ENCODE measurements at places on chromosomes 3 and 15.

- DNase-seq, result no peak
These were observed 265.8 kb downstream of the TAFA4 start for GRCh38 chr3:68666429-68667136.

- DNase-seq, result peak; percentile 77
These were observed at the start of gene RAB11A for GRCh38 chr15:65869126-65869953. TSS of gene RAB11A (plus strand) at chr15:65869491. CDS start at chr15:65869586, 95 bp downstream.

- DNase-seq, result no peak
These were observed 18.1 kb downstream of the CRABP1 start for GRCh38 chr15:78358102-78358870.

DNA sequence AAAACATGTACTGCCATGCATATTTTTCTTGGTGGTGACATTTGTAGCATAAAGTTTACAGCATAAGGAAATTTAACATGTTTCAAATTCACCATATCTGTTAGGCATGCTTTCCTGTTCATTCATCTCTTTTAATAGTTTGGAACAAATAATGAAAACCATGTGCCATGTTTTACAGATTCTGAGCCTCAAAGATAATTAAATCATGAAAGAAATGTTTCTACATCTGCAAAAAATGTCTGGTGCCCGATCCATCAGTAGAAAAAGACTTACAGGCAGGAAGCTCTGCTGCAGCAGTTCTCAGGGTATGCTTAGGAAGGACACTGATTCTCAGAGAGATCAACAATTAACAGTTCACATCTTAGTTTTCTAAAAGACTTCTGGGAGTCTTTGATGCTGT is 316.2 kb downstream of the IL5RA start:
- no peak for DNase-seq

DNA sequence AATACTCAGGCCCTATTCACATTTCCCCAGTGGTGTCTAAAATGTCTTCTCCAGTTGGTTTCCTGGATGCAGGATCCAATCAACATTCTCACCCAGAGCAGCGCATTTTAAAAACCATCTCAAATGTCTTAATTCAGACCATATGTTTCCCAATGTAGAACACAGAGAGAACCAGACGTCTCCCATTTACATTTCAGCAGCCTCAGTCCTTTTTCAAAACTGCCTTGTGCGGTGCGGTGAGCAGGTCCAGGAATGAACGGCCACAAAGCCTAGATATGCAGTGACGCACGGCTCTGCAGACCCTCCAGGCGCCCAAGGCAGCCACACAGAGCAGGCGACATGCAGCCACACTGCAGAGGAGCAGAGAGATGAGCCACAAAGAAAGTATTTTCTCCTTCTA is 66.1 kb upstream of the MEX3B start:
- no peak for DNase-seq

DNA sequence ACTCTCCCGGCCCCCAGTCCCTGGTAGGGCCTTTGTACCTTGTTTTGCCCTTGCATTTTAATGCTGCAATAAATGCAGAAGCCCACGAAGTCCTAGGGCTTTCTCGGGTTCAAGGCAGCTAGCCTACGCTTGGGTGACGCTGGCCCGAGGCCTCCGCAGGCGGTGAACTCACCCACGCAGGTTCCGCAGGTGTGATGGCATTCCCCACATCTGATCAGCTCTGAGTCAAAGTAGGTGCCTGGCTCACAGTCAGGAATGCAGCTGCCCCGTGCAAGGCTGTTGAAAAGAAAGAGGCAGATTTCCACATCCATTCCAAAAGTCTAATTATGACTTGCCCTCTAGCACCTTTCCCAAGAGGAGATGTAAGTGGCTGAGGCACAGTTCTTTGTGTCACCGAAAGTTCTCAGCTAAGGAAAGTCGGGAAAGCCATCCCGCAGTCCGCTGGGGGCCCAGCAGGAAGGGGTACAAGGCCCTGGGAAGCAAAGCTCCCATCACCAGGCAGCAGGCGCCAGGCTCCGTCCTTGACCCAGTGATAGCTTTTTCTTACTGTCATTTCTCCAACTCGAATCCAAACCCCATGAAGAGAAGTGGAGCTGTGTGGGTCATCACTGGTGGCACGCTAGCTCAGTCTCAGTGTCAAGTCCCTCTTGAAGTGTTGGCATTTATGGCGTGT is 23.2 kb upstream of the SNRPA1 start:
- DNase-seq, result no peak

DNA sequence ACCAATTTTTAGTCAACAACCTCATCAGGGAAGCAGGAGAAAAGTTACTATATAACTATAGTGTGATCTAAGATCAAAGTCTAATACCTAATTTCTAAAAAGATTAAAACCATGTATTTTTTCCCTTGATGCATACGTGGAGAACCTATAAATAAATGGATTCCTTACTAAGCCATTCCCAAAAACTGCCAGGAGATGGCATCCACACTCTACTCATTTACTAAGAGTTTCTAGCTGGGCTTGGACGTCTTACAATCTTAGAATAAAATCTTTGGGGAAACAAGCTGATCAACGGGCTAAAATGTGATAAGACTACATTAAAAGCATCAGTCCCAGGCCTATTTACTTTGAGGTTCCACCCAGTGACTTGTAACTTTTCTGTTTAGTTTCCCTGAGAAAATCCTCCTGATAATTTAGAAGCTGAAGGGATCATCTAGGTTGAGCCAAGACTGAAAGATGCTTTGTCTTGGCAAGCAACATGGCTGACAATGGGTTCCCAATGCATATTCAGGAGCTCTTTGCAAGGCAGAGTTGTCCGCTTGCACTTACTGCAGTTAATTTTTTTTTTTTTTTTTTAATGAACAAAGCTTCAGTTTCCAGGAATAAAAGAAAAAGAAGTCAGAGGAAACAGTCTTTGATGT is 85.5 kb upstream of the FGF12 start:
- peak; percentile 53 for DNase-seq

DNA sequence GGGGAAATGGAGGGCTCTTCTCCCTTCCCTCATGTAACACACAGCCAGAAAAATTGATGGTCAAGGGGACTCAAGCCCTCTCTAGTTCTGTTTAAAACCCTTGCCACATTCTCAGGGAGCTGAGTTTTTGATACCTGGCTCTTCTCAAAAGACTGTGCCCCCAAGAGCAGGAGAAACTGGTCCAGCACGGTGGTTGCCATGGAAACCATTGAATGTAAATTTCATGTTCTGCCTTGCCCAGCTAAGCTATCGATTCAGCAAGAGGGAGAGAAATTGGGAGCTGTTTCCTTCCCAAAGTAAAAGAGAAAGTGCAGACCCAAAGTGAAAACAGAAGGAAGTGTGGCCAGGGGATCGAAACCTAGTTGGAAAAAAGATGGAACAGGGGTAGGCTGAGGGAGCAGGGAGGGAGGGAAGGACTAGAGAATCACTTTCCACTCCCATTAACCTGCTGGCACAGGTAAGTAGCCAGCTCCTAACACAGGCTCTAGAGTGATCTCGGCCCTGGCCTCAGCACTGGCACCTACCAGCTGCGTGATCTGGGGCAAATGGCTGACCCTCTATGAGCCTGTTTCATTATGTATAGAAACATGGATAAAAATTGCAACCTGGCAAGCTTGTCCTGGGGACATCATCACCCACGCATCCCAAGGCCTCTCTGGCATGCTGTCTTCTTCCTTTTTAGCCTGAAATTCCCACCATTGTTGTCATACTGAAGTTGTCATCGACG is 140.9 kb downstream of the TPRA1 start:
- DNase-seq, result no peak

DNA sequence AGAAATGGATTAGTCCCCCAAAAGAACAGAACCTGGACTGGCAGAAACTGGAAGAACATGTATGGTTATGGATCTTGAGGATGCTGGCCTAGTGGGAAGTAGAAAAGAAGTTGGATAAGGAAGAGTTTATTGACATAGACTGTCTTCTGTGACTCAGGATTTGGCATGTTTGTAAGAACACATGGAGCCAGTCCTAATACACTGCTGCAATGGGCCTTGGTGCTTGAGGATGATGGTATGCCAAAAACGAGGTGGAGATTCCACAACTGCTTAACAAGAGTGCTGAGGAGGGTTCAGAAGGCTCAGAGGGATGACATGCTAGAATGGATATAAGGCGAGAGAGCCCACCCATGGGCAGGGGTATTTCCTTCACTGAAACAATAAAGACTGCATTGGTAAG is 22.4 kb downstream of the LZTFL1 start:
- no peak for DNase-seq

GRCh38 chr3:2967871-2968270 is 142.3 kb downstream of the IL5RA start:
- DNase-seq, result no peak

- no peak for DNase-seq
These were observed 31.0 kb upstream of the PTPRG start for GRCh38 chr3:61530355-61530754.
